Cardiac atrium fibroblast (primary cell): ENCODE measurements at places on chromosomes 11 and 22. TPM values are rescaled to one million over a fixed set of nuclear protein-coding genes. Genes with fewer than 3 reads are reported as not detected.

PARVG gene
- not detected in 2 replicates for total RNA-seq

CRYBB2 gene
- not detected in 2 replicates for total RNA-seq

DEPDC7 gene
- total RNA-seq = 1.3 and 1.9 TPM in 2 replicates

MTMR2 gene
- 30.9 and 37.1 TPM in 2 replicates for total RNA-seq

SLC5A1 gene
- total RNA-seq = not detected in 2 replicates

TECTA gene
- total RNA-seq = under 0.01 and 0.65 TPM in 2 replicates

FOLR3 gene
- total RNA-seq = not detected in 2 replicates

P4HA3 gene
- 8.1 and 18.3 TPM in 2 replicates for total RNA-seq

POU2AF1 gene
- not detected in 2 replicates for total RNA-seq

SMIM35 gene
- total RNA-seq = not detected in 2 replicates

SPTBN2 gene
- 0.16 TPM in 1 of 2 replicates, not detected in the other for total RNA-seq

CCDC73 gene
- total RNA-seq = not detected in 2 replicates

RGL4 gene
- not detected in 2 replicates for total RNA-seq

C11orf21 gene
- not detected in 2 replicates for total RNA-seq

PANX2 gene
- 0.65 and 1.1 TPM in 2 replicates for total RNA-seq

HOATZ gene
- total RNA-seq = not detected in 2 replicates
